T-helper 9 cell (primary cell): ENCODE measurements at places on chromosomes 7 and 10.

DNA sequence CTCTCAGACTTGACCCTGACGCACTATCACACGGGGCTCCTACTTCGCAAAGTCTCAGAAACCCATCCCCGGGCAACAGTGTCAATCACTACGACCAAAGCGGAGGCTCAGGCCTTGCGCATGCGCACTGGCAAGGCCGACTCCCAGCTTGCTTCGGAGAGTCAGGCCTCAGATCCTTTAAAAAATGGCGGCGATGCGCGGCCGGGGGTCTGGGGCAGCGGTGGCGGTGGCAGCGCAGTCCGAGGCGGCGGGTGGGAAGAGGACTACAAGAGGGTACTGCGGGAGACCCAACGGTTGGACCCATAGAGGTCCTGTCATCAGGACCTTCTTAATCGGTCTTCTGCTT, 196.9 kb downstream of the ZNF716 start:
- DNase-seq, result no peak

GRCh38 chr10:1160561-1161314, 104.6 kb downstream of the WDR37 start:
- DNase-seq, result no peak

GRCh38 chr10:133211141-133211830, 18.7 kb upstream of the UTF1 start:
- DNase-seq, result no peak

GRCh38 chr10:20890009-20890408, 7.1 kb downstream of the NEBL start:
- DNase-seq, result no peak

GRCh38 chr7:65441010-65441409, 67.4 kb downstream of the ZNF92 start:
- no peak for DNase-seq

- DNase-seq, result no peak
Observed at GRCh38 chr7:1156782-1157535, 3.0 kb downstream of the ZFAND2A start.

DNA sequence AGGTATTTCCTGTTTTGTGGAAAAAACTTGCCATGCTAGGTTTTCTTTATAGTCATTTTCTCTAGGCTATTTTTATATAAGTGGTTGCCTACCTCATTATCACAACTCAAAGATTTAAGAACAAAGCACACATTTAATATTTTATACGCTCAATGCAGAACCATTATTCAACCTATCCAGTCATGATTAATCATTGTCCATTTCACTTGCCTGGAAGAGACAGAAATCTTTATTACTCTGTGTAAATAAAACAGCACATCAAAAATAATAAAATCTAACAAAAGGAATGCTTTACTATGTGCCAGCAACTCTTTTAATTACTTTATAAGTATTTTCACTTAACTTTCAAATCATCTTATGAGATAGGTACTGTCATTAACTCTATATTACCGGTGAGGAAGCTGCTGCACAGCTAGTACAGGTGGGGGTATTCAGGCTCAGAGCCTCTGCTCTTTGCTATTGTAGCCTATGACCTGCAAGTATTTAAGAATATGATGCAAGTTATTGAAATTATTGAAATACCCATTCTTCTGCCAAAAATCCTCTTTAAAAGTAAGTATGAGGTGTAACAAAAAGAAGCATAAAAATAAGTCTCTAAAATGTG, 16.4 kb upstream of the TAS2R16 start:
- DNase-seq, result no peak

GRCh38 chr10:80277016-80277415, 12.4 kb downstream of the MAT1A start:
- DNase-seq, result no peak

GRCh38 chr10:93357680-93358079, 124.5 kb downstream of the MYOF start:
- DNase-seq, result no peak

DNA sequence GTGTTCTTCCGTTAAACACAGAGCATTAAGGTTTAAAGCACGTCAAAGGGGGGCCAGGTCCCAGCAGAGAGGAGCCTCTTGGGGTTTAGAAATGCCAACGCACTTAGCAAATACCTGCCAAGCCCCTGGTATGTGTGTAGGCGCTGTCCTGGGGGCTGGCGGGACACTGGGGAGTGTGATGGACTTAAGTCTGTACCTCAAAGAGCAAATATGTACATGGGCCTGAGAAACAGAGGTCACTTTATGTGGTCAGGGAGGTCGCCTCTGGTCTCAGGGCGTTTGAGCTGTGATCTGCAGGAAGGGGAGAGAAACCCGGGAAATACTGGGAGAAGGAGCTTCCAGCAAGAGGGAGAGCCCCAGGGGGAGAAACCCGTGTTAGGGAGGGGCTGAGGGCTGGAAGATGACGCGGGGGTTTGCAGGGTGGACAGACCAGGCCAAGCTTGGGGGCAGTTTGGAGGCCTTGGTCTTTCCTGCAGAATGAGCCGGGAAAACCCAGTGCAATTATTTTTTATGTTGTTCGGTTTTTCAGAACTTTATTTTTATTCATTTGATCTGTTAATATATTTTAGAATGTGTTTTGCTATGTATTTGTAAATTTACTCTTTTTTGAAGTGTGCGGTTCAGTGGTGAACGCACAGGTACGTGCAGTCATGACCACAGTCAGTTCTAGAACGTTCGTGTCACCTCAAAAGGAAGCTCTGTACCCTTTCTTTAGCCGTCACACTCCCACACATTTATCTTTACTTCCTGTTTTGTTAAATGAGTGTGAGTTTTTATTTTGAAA, 441.4 kb upstream of the FOXK1 start:
- no peak for DNase-seq

- DNase-seq, result no peak
Observed at GRCh38 chr10:35318551-35318950, 17.8 kb upstream of the CCNY start.

DNA sequence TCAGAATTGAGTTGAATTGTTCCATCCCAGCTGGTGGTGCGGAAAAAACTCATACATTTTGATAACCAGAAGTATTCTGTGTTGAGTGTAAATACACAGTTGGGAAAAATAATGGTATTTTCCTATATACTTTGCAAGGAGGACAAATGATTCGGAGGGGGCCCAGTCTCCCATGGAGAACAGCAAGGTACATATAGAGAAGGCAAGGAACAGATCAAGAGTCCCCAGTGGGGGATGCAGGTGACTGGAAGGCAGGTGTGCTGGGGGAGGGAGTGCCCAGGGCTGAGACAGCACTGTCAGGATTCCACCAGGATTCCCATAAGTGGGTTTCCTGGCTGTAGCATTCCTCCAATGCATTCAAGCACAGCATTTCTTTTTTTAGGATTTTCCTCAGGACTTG, 10.8 kb upstream of the ADCY1 start:
- no peak for DNase-seq

DNA sequence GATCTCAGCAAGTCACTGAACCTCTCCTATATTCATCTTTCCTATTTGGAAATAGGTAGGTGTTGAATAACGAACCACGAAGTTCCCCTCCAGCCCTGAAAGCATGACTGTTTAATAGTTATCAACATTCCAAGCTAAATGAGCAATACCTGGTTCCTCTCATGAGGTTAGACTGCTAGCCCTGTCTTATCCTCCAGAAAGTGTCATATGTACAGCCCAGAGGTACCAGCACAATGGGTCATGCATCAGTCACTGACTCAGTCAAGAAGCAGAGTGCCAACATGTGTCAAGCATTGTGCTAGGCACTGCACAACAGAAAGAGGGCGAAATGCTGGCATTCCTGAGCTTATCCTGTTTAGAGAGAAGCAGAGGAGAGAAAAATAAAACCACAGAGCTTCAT, 70.0 kb downstream of the AMPH start:
- DNase-seq, result no peak

- no peak for DNase-seq
Observed at GRCh38 chr10:22761569-22762220, 47.3 kb upstream of the PIP4K2A start.

DNA sequence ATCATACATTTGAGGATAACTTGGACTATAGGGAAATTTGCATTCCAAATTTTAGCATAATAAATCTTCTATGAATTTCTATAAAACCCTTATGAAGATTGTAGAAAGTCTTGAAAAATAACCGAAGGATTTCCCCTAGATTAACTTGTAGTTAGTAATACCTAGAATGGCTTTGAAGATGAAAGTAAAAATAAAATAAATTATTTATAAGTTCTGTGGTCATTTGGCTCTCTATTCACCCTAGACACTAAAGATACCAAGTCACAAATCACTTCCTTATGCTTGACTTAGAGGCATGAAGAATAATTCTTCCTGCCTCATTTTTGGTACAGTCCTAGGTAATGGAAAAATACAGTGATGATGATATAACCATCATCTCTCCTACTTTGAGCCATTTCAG, 79.3 kb downstream of the CSTF2T start:
- no peak for DNase-seq

DNA sequence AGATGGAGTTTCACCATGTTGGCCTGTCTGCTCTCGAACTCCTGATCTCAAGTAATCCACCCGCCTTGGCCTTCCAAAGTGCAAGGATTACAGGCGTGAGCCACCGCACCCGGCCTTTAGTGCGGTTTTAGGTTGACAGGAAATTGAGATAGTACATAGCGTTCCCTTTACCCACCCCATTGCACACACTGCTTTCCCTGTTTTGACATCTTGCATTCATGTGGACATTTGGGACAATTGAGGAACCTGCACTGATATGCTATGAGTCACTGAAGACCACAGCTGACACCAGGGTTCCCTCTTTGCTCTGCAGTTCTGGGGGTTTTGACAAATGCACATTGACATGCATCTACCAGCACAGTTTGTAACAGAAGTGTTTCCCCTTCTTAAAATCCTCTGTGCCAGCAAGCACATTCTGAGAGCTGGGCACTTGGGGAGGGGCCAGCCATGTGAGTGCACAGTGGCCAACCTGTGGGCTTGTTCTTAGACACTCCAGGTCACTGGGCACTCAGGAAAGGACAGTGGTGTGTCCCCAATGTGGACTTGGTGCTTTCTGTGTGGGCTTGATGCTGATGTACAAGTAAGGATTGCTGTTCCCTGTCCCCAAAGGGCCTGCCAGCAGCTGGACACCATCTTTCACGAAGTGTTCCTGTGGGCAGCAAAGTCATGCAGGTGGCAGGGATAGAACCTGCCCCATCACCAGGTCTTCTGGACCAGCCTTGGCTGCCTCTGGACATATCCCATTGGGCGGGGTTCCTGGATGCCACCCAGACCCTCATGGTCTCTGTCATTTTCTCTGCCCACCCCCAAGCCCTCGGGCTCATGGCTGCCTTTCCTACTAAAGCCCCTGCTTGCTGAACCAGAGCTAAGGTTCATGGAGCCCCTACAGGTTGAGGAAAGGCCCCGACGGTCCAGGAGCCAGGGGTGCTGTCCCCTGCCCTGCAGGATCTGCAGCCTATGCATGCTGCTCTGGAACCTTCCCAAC, 579.8 kb downstream of the GLRX3 start:
- no peak for DNase-seq

- DNase-seq, result no peak
Observed at GRCh38 chr10:120732067-120732466, 119.1 kb upstream of the WDR11 start.

GRCh38 chr10:11483201-11484148, 128.0 kb downstream of the USP6NL start:
- DNase-seq, result no peak

DNA sequence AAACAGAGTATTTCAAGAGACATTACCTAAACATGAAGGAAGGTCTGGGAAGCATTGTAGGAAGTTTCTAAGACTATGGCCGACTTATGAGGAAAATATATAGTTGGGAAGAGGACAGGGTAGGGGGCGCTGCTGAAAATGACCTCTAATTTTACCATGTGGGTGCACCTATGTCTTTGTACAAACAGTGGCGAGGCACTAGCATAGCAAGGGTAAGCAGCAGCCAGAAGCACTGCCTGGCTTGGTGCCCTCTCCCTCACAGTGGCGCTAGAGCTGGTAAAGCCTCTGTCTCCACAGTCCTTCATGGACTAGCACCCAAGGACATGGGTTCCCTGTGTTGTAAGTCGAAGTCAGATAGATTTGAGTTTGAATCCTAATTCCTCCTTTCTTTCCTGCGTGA, 461.2 kb downstream of the INHBA start:
- DNase-seq, result no peak

DNA sequence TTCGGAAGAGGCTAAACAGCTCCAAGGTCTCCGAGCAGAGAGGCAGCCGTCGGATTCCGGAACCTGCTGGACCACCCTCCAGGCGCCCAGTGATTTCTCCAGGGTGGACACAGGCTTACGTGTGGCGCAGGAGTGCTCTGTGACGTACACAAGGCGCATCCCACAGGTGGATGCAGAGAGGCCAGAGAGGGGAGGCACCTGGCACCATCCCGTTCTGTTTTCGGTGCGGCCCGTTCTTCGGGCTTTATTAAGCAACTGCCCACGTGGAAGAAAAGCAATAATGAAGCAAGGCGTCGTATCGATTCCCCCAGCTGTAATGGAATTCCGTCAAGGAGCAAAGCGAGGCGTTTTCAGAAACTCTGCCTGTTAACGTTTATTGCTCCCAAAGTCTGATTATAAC, 163.6 kb downstream of the PTPRN2 start:
- no peak for DNase-seq

GRCh38 chr7:46315891-46316290, 394.8 kb upstream of the IGFBP3 start:
- no peak for DNase-seq

- no peak for DNase-seq
Observed at GRCh38 chr7:110835218-110835617, 255.7 kb upstream of the LRRN3 start.

GRCh38 chr7:121334875-121335648, 6.3 kb downstream of the WNT16 start:
- no peak for DNase-seq

GRCh38 chr10:45444022-45444421, 70.0 kb downstream of the ALOX5 start:
- DNase-seq, result no peak

GRCh38 chr7:70712942-70713341, 419.0 kb upstream of the GALNT17 start:
- no peak for DNase-seq

GRCh38 chr7:91288208-91288824, 24.1 kb downstream of the FZD1 start:
- no peak for DNase-seq

DNA sequence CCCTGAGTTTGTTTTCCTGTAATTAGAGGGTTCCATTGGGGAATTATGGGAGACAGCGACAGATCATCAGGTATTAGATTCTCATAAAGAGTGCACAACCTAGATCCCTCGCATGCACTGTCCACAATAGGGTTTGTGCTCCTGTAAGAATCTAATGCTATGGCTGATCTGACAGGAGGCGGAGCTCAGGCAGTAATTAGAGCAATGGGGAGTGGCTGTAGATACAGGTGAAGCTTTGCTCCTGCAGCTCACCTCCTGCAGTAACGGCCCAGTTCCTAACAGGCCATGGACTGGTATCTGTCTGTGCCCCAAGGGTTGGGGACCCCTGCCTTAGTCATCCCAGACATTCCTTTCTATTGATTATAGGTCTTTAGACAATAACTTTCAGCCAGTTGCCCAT, 894 bp upstream of the ZSCAN21 start:
- DNase-seq, result no peak

DNA sequence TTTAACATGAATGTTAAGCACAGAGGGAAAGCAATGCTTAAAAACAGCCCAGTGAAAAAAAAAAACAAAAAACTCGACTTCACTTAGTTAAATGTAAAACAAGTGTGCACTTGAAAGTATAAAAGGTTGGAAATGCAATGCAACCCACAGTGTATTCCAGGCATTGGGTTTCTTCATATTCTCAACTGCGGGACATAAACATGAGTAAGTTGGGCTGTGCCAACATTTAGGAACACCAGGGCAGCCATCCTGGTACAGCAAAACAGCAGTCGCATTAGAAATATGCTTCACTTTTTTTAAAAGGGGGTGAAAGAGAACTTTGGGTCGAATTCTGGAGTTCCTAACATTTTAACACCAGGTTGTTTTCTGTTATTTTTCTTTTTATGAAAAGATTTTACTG, 937 bp downstream of the STEAP1 start:
- no peak for DNase-seq
